Cardiac fibroblast (primary cell): ENCODE measurements at places on chromosomes 7 and 10.

DNA sequence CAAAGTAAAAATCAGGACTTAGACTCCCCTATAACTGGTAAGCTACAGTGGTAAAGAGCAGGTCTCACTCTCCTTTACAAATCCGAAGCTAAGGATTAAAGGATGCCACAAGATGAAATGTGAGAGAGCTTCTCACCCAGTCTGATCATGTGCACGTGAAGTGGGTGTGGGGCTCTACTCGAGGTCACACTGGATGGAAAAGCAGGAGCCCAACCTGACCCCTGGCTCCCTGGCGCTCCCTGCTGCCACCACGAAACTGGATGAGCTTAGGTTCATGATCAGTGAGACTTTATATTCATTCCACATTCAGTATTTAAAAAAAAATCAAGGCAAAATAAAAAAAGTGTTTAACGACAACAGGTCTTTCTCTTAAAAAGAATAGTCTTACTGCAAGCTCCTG, 21.7 kb upstream of the FOXI2 start:
- DNase-seq, result no peak

DNA sequence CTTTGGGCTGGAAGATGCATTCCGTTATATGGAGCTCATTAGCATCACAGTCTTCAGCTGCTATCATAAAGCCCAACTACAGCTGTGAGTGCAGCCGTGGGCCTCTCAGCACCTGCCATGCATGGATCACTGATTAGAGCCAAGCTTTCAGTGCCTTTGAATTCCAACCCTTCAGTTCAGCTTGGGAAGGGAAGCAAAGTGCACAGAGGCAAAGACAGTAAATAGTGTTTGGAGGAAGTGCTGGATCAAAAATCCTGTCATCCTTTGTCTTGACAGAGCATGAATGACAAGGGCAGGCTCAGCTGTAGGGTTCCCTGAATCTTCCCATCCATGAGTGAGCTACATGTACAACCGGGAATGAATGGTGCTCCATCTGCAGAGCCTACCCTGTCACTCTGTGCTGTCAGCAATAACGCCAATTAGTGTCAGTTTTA, 153.7 kb downstream of the DNAJB9 start:
- no peak for DNase-seq

DNA sequence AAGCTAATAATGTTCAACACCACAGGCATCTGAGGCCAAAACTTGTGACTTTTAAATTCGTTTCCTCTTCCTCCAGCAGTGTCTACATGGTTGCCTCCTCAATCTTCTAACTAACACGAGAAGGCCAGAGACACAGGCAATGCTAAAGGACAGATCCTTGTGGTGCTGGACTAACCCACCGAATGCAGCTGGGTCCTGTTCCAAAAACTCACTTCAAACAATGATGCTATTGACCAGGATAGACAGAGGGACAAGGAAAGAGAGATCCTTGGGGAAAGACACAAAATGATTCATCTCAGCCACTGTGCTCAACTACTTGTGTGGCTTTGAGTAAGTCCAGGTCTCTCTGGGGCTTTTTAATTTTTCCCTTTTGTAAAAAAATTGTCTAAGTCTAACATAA, 107.6 kb downstream of the KCNMA1 start:
- DNase-seq, result no peak

GRCh38 chr10:86872757-86873156, 84.7 kb downstream of the MMRN2 start:
- DNase-seq, result peak; percentile 45
